ENCODE measurements at places on chromosomes 3 and 15.

- no peak for DNase-seq
Observed at GRCh38 chr3:194382892-194383223, 13.3 kb upstream of the LRRC15 start.

DNA sequence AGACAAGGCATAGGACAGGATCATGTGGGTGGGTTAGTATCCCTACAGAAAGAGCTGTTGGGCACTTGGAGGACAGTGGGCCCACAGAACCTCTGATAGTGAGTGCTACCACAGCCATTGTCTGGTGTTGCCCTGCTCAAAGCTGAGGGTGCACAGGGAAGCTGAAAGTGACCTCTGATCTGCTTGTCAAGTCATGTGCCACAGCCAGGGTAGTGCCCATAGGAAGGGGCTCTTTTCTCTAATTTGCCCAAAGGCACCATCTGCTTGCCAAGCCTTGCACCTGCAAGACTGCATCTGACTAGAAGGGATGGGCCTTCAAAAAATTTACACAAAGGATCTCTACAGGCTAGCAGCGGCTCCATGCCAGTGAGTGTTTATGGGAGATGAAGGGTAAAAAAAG lies 87.4 kb upstream of the GSK3B start:
- DNase-seq = no peak

GRCh38 chr3:33883951-33884561 lies 85.6 kb downstream of the PDCD6IP start:
- DNase-seq = no peak

DNA sequence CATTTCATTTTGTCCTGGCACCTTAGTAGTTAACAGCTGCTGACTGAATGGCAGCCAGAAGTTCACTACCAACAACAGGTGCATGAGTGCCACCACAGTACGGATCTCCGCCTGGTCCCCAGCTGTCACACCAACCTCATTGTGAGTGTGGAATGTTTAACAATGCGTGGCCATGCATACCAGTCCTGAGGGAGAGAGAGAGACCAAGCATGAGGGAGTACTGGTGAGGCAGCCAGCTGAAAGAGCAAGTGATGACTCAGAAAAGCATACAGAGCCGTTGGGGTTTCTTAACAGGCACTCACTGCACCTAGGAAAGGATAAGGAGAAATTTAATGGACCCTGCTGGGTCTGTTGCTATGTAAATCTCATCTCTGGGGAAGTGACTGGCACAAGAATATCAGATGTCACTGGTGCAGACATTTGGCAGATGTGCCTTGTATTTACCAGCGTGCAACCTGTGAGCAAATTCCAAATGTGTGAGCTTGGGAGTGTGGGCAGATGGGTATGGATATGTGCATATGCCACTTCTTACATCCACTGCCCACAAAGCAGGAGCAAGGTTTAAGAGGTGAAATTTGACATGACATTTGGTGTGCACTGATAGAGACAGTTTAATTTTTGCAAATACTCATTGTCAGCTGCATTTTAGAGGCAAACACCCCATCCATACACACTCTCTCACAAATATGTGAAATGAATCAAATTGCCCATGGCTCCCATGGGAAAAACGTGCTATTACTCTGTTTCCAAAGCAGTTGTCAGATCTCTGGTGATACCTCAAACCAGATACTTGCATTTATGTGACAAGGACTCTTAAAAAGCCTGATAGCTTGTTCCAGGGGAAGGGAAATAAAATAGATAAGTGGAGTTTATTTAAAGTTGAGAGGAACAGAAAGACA lies 245.2 kb upstream of the ARPP21 start:
- no peak for DNase-seq

DNA sequence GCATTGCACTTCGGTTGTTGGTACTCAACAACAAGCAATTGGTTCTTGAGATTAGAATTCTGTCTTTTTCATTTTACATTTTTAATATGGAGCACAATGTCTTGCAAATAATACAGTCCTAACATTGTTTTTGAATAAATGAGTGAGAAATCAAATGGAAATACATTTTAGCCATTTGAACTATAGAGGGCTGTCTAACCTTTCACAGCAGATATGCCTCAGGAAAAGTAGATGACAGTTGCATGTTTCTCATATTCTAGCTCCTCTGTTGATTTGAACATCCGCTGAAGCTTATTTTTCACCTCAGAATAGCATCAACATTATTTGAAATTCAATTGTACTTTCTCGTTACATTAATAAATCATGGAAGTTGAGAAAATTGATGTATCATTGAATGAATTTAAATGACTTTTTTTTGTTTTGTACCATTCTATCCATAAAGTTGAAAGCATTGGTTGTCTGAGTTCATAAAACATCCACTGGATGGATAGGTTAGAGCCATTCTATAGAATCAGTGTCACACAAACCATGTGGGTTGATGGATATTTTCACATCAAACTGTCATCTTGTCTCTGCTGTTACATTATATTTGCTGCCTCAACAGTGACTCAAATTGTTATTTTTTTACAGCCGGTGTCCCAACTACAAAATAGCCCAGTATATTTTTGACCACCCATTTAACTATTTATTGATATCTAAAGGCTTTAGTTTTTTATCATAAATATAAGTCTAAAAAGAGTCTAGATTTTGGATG lies 928.3 kb downstream of the NSUN3 start:
- DNase-seq = no peak

GRCh38 chr3:161082063-161082462 lies 23.1 kb downstream of the B3GALNT1 start:
- no peak for DNase-seq

DNA sequence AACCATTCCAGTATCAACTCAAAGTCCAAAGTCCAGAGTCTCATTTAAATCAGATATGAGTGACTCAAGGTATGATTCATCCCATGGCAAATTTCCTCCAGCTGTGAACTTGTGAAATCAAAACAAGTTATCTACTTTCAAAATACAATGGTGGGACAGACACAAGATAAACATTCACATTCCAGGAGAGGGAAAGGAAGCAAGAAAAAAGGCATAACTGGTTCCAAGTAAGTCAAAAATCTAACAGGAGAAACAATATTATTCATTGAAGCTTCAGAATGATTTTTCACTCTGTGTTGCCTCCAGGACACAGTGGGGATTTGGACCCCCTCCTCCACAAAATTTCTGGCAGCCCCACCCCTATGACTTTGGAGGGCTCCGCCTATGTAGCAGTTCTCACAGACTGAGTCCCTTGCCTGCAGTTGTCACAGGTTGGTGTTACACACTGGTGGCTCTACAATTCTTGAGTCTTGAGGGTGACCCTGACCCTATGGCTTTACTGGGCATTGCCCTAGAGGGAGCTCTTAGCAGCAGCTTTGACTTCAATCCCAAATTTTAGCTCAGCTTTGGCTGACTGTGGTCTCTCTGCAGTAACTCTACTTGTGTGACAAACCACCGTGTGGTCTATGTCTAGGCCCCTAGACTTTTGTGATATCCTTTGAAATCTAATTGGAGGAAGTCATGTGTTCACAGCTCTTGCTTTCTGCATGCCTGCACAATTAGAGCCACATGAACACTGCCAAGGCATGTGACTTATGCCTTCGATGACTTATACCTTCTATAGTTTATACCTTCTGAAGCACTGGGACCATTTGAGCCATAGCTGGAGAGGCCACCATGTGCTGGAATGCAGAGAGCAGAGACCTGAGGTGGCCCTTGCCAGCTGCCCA lies 644.2 kb downstream of the GRM7 start:
- DNase-seq = no peak

DNA sequence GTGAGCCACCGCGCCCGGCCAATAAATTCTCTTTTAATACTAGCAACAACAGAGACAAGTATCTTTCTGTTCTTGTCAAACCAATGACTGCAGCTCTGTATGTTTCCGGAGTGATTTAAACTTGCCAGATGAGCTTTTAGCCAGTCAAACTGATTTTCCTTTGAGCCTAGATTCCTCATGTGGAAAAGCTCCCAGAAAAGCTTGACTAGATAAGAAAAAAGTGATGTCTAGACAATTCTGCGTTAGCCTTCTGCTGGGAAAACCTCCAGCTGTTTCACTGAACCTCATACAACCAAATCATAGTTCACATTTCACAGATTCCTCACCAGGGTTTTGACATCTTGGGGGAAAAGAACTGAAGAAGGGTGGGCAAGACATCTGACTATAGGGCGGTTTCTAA lies 78.6 kb downstream of the MAGI1 start:
- no peak for DNase-seq

GRCh38 chr3:181017690-181018089 lies 28.2 kb upstream of the DNAJC19 start:
- no peak for DNase-seq

- no peak for DNase-seq
Observed at GRCh38 chr15:68537097-68537496, 41.7 kb upstream of the CORO2B start.

- no peak for DNase-seq
Observed at GRCh38 chr3:71103430-71103921, 480.1 kb downstream of the FOXP1 start.

GRCh38 chr15:79378394-79379109 lies 53.6 kb upstream of the MINAR1 start:
- DNase-seq = no peak

DNA sequence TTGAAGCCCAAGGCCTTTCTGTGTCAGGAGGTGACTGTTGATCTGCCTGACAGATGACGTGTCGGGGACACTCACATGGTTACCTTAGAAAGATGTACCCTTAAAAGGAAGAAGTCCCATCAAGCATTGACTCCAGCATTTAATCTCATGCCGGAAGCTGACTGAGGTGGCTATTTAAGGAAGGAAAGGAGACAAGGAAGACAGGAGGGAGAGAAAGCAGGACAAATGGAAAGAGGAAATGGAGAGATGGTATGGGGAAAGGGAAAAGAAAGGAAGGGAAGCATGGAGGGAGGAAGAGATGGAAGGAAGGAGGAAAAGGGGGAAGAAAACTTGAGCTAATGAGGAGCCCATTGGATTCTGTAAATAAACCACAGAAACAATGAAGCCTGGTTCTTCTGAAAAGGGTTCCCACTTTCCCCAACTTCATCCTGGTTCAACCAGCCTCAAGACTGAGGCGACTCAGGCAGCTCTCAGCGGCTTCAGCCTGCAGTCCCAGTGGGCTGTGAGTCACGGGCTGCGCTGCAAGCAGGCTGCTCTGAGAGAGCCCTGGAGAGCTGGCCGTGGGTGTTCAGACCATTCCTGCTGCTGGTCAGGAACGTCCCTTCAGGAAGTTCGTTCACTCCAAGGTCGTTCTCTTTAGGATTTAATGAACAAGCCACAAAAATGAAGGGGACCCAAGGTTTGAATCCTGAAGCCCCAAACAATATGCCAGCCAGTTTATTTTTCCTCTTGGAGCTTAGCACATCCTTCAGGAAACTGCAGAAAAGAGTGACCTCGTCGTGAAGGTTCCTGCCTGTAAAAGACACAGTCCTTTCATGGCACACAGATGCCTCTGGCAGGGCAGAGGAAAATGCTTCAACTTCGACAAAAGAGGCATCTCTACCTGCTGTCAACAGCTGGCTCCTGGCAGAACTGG lies 69.6 kb upstream of the THBS1 start:
- DNase-seq = no peak

DNA sequence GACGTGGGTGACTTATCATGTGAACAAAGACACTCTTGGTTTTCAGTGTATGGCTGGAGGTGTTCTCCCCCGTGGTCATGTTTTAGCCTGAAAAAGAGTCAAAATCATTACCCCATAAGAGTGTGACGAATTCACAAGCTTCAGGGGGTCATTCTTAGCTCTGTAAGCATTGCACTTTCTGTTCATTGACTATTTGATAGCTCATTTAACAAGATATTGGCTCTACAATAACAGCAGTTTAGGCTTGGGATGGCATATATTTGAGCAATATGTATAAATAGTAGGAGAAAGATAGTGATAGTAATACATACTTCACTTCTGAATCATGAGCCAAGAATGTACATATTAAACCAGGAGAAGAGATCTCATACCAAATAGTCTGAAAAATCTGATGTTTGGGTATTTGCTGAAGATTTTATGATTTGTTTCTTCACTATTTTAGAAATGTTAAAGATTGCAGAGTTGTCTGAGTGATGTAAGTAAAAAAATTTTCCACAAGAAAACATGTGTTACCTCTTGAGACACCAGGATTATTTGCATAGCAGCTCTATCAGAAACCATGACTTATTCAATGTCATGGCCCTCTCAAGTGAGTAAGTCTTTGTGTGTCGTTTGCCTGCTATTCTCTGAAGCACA lies 996.0 kb downstream of the OTOL1 start:
- DNase-seq = no peak

GRCh38 chr3:173945170-173945569 lies 547.6 kb downstream of the NLGN1 start:
- DNase-seq = no peak

GRCh38 chr15:48541341-48542278 lies 103.9 kb downstream of the FBN1 start:
- no peak for DNase-seq

GRCh38 chr3:189071446-189071845 lies 100.3 kb upstream of the TPRG1 start:
- DNase-seq = no peak

DNA sequence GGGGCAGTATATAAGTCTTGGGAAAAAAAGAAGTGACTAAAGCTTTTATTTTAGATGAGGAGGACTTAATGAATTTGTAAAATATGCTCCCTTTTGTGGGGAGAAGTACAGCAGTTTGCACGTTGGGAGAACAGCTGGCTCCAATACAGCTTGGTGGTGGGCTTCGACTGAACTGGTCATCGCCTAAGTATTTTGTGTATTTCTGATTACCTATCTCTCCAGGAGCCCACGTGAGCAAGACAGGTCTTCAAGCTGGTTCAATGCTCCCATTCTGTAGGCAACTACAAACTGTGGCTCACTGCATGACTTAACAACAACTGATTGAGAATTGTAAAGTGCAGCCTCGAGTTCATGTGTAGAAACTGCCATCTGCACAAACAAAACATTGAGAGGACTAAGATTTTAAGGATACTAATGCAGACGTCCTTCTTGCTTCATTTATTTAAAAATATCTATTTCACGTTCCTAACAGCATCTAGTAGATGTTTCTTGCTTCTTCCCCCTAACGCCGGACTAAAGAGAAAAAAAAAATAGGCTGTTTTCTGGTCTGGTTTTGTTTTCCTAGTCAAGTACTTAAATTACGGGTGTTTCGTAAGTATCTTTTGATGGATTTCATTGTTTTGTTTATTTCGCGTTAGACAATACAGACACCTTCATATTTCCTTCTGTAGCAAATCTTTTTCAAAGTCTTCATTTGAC lies 1.4 kb upstream of the GREM1 start:
- DNase-seq = no peak

GRCh38 chr3:80010021-80010571 lies 242.3 kb upstream of the ROBO1 start:
- DNase-seq = no peak

- DNase-seq = no peak
Observed at GRCh38 chr15:38750786-38751185, 186.2 kb upstream of the RASGRP1 start.

GRCh38 chr3:193640728-193641439 lies 47.9 kb downstream of the OPA1 start:
- DNase-seq = no peak

GRCh38 chr3:68997887-68998286 lies 15.6 kb downstream of the EOGT start:
- DNase-seq = no peak

GRCh38 chr3:170563712-170564423 lies 22.0 kb downstream of the SLC7A14 start:
- no peak for DNase-seq

GRCh38 chr3:83928391-83928790 lies 1030.4 kb upstream of the CADM2 start:
- no peak for DNase-seq

Measured in activated T-helper 1 cell treated with Interleukin-2 at 50 U/mL for 16 hours (primary cell).